ENCODE measurements at places on chromosomes 2 and 18.

- DNase-seq, result no peak
Measured at GRCh38 chr2:233117351-233117750, 57.2 kb downstream of the INPP5D start.

GRCh38 chr2:38129987-38130386 lies 54.0 kb upstream of the CYP1B1 start:
- DNase-seq, result peak; percentile 16

- peak; percentile 88 for DNase-seq
Measured at GRCh38 chr2:191675807-191676721, 1.9 kb upstream of the NABP1 start.

DNA sequence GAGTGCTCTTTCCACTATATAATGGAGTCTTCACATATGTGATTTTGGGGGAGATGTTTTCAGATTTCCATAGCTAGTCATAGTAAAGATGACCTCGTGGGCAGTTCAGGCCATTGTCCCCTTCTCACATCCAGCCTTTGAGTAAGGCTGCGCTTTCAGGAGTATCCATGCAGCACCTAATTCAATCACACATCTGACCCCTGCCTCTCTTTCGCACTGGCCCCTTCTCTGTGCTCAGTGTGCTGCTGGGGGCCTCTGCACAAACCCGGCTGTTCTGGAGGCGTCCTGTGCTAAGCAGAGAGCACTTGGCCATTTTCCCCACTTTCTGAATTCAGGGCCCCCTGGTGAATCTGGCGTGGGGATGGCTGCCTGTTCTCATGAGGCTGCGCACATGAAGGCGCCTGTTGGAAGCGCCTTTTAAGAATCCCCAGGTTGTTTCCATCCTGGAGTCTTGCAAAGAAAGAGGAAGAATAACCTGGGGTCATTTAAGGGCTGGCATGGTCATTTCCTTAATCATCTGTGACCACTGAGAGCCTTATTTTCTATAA lies 96.0 kb upstream of the ALPP start:
- no peak for DNase-seq

DNA sequence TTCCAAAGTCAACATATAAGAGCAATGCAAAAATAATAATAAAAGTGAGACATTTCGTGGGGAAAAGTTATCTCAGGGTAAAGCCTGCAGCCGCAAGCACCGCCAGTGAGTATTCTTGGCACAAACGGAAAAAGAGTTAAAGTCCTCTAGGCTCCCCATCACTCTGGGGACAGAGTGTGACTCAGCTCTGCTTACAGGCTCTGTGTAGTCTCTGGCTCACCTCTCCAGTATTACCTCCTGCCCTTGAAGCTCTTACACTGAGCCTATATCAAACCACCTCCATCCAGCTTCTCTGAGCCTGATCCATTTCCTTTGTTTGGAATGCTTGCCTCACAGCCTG lies 55.5 kb downstream of the MTHFD2 start:
- no peak for DNase-seq

- no peak for DNase-seq
Measured at GRCh38 chr2:48112911-48113680, 206.8 kb upstream of the FBXO11 start.

DNA sequence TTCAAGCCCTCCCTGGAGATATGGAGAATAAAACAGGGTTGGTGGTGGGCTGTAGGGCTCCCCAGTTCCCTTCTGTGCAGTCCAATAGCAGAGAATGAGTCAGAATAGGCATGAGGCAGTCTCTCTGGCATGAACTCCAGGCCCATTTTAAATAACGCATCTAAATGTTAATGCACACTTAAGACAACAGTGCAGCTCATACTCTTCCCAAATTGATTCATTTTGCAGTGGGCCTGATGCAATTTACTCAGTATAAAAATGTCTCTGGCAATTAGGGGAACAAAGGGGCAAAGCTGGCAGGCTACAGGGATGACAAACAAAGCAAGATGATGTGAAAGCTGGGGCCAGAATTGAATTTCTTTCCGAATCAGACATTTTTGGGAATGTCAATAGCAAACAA lies 402.8 kb downstream of the CLIP4 start:
- no peak for DNase-seq

GRCh38 chr2:204913312-204913711 lies 368.0 kb downstream of the PARD3B start:
- no peak for DNase-seq

- DNase-seq, result no peak
Measured at GRCh38 chr2:36965751-36966369, 476 bp downstream of the STRN start.

- no peak for DNase-seq
Measured at GRCh38 chr2:42076357-42077225, 28.8 kb downstream of the PKDCC start.

DNA sequence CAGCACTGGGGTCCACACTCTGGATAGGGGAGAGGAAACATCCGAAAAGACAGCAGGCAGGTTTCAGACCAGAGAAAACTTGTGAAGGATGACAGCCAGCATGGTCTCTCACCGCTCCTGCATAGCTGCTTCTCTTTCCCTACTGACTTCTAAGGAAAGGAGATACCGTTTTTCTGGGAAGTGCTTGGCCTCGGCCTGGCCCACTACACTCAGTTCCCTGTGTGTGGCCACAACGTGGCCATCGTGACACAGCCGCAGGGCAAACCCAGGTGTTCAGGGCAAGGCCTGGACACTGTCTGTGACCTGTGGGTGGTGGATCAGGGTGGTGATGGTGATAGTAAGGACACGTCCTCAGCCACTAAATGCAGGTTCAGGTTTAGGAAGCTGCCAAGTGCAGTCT lies 34.2 kb upstream of the ACAA2 start:
- no peak for DNase-seq

GRCh38 chr2:6995391-6996097 lies 78.3 kb downstream of the RNF144A start:
- DNase-seq, result no peak

DNA sequence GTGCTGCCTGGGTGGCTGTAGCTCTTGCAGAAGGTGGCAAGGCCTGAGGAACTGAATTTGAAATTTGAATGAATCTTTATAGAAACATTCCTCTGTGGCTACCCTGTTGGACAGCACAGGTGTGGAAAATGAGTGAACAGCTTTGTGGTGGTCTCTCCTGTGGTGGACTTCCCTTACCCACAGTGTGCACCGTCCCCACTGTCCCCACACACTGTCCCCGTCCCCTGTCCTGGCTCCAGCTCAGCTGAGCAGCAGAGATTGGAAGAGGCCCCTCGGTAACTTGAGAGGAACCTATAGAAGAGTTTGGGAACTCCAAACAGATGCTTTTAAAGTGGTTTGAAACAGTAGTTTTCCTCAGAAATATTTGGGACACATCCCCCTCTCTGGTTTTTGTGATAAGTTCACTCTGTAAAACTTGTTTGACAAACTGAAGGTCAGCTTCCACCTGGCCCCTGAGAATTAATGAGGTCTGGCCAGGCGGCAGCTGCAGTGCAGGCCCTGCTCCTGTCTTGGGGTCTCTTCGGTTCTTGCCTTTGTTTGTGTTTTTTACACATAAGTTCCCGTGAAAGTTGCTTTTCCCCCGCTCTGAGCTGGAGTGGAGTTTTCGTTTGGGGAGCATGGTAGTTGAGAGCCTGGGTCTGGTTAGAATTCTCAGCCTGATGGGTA lies 63.2 kb downstream of the ASAP2 start:
- DNase-seq, result no peak

- DNase-seq, result no peak
Measured at GRCh38 chr2:102021779-102022178, 30.0 kb downstream of the IL1R2 start.

DNA sequence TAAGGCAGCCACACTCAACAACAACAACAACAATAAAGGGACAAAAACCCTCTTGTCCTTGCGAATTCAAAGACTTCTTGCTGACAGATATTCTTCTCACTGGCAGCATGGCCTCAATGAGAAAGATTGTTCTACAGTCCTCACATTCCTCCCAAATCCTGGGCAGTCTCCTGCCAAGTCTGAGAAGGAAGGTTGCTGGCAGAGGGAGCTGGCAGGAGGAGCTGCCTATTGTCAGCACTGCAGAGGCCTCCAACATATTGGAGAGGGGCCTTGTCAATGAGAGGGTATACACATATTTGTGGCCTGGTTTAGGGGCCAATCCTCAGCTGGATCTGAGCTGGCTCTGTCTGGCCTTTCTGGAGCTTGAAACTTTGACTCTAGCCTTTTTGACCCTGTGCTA lies 63.5 kb downstream of the LAMA3 start:
- DNase-seq, result no peak

GRCh38 chr2:65261676-65262075 lies 34.0 kb downstream of the ACTR2 start:
- no peak for DNase-seq

GRCh38 chr2:15941871-15942710 lies 1.7 kb downstream of the MYCN start:
- DNase-seq, result no peak

GRCh38 chr2:105772362-105772761 lies 27.6 kb downstream of the NCK2 start:
- DNase-seq, result no peak

DNA sequence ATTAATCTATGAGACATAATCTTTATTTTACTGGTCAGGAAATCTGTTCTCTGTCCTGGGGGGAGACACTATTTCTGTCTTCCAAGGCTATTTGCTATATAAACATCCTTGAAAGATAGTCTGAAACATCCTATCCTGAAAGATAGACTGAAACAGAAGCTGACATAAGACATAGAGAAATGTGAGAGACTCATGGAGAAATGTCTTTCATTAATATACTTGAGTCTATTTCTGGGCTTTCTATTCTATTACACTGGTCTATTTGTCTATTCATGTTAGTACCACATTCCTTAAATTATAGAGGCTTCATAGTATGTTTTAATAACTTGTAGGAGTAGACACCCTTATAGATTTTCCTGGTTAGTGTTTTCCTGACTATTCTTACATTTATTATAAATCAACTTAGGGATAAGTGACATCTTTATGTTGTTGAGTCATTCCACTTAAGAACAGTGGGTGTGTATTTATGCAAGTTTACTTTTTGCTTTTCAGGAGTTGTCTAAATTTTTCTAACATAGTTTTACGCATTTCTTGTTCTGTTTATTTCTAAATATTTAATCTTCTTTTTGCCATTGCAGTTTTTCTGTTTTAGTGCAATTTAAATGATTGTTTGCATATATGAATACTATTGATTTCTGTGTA lies 244.9 kb upstream of the ZSWIM2 start:
- no peak for DNase-seq

DNA sequence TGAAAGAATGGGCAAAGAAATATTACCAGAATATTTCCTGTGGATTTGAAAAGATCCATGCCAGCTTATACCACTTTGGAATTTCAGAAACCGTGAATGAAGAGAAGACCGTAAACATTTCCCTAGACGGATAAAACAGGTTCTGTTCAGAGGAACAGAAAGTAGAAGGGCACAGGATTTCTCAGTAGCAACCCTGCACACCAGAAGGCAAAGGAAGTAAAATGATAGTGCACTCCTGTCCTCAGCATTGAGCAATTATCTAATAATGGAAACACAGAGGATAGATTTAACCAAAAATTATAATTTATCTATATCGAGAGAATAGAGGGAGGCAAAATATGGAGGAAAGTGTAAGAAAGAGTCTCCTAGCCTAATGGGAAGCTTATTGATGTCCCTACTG lies 87.0 kb upstream of the ITGA6 start:
- no peak for DNase-seq

DNA sequence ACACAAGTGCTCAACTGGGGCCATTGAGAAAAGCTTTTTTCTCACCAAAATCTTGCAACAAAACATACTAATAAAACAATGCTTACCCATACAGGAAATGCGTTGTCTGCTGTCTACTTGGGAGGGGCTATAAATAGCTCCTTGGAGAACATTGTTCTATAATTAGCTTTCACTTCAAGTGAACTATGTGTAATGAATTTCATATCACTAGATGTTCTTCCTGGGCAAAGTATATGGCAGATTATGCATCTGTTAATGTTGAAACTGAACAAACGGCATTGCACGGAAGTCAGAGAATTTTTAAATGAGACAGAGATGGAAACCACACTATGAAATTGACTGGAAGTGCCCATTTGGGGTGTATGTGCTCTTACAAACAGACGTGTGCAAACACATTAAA lies 6.4 kb upstream of the NPAS2 start:
- DNase-seq, result peak; percentile 38

DNA sequence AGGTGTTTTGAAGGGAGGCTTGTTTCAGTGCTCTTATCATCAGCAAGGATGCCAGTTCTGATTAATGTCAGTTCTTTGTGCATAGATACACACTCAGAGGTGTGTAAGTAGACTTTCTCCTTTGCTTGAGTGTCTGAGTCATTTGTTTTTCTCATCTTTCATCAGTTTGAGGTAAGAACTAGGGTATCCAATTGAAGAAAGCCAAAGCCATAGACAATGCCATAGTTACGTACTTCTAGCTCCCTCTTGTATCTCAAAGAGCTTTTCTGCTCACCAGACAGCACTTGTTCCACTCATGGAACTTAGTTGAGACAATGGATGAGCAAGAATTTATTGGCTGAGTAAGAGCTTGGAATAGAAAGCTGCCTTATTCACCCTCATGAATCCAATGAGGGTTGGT lies 520.1 kb downstream of the PIK3C3 start:
- DNase-seq, result no peak

DNA sequence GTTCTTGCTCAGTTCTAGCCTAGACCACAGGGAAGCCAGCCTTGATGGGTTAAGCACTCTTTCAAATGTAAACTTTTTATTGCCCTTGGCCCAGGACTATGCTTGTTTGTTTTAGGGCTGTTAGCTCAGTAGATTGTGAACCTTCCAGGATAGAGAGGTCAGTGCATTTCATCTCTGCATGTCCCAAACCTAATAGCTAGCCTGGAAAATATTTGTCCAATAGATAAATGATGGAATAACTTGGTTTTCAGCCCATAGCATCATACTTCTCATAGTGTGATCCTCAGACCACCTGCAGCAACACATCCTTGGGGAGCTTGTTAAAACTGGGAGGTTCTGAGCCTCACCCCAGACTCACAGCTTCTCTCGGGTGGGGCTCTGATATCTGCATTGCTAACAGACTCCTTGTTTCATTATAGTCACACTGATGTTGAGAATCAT lies 59.8 kb downstream of the TRIB2 start:
- DNase-seq, result no peak

DNA sequence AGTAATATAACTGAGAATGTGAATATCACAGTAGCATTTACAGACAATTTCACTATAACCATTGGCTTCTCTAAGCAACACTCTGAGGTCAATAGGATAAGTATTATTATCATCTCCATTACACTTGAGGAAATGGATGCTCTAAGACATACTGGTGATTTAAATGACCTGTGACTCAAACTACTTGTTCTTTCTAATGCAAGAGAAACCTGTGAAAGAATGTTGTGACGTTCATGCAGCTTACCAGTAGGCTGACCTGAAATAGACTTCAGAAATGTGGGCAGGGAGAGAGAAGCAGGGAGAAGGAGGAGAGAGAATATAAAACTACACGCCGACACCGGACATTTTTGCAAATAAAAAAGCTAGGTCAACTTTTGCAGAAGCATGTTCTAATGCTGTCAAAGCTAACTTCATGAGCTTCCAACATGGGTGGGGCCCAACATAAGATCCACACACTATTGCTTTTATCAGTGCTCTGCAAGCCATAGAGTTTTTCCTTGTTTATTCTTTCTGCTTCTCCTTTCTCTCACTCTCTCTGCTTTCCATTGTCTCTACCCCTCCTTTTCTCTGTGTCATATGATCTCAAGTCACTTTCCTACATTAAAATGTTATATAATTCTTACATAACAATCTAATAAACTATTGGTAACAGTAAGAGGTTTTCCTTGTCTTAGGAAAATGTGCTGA lies 217.6 kb upstream of the FN1 start:
- DNase-seq, result no peak
